ENCODE measurements at places on chromosomes 1 and 21. TPM values are rescaled to one million over a fixed set of nuclear protein-coding genes. Genes with fewer than 3 reads are reported as not detected.

The CFHR1 gene
- not detected for total RNA-seq

The THEM4 gene
- 9.9 TPM for total RNA-seq

The LENEP gene
- not detected for total RNA-seq

The UBE2U gene
- total RNA-seq, result not detected

The WLS gene
- total RNA-seq, result 217 TPM

The SPATC1L gene
- total RNA-seq, result 30.8 TPM

The EFNA3 gene
- total RNA-seq, result 1.7 TPM

The ZYG11A gene
- total RNA-seq, result 0.96 TPM

The NECTIN4 gene
- total RNA-seq, result 0.65 TPM

The LMX1A gene
- total RNA-seq, result not detected

The UTS2 gene
- total RNA-seq, result not detected

The RGS16 gene
- 0.39 TPM for total RNA-seq

Data from epithelial cell of alveolus of lung (primary cell).